Camera-type eye (tissue), 1 donor: ENCODE measurements at places on chromosomes 7 and 10. TPM values are rescaled to one million over a fixed set of nuclear protein-coding genes. Genes with fewer than 3 reads are reported as not detected.

Gene PTF1A
- 2.8 TPM for total RNA-seq

Gene ZNF25
- 34.6 TPM for total RNA-seq

Gene FAM241B
- 5.1 TPM for total RNA-seq

Gene ABCB1
- total RNA-seq, result 8.0 TPM

Gene CH25H
- total RNA-seq, result 0.99 TPM

Gene SPDYE9
- total RNA-seq, result not detected

Gene MBL2
- total RNA-seq, result not detected

Gene CPVL
- total RNA-seq, result 7.9 TPM

Gene ZNF3
- 61.1 TPM for total RNA-seq

Gene IFIT3
- total RNA-seq, result 11.8 TPM

Gene CPED1
- total RNA-seq, result 82.0 TPM

Gene LDB3
- 24.9 TPM for total RNA-seq

Gene NAT16
- 0.82 TPM for total RNA-seq

Gene CRTAC1
- 19.3 TPM for total RNA-seq

Gene TEX47
- not detected for total RNA-seq

Gene GIMAP1
- 1.9 TPM for total RNA-seq

Gene SOSTDC1
- total RNA-seq, result 47.6 TPM

Gene VDAC2
- total RNA-seq, result 121 TPM

Gene NEURL1
- total RNA-seq, result 16.8 TPM

Gene PRTFDC1
- total RNA-seq, result 29.0 TPM

Gene PAOX
- total RNA-seq, result 10.3 TPM

Gene CALML3
- total RNA-seq, result 0.33 TPM

Gene MMP21
- 1.2 TPM for total RNA-seq

Gene CALHM1
- total RNA-seq, result not detected
